ENCODE measurements at places on chromosomes 16 and 17.

DNA sequence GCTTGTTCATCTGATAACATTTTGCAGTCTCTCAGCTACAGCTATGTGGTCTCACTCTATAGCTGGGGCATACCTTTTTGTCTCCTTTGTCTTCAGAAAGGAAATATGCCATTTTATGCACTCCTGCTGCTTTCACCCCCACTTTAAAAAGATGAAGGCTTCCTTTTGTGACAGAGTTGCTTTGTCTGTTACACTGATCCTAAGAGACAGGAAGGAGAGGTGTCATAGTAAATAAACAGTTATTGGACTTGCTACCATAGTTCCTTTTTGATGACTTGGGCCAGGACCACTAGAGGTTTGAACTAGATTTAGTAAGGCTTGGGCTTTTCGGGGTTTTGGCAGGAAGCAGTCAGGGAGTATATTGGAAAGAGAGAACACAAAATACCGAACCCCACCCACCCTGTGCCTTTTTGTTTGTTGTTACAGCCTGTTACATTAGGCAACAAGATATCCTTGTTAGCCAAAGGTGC lies 1.8 kb upstream of the METTL9 start:
- no peak for DNase-seq

DNA sequence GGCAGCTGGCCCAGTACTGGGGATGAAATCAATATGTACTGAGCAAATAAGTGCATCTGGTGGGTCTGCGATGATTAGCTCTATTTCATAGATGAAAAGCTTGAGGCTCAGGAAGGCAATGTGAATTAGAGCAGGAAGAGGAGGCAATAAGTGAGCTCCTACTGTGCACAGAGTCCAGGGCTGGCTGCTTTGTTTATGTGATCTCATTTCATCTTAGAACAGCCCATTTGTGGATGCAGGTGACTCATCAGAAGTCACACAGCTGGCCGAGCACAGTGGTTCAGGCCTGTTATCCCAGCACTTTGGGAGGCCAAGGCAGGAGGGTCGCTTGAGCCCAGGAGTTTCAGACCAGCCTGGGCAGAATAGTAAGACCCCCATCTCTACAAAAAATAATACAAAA lies 7.1 kb downstream of the TMEM114 start:
- DNase-seq: no peak

- DNase-seq: no peak
These were observed 9.3 kb downstream of the PGAP3 start for GRCh38 chr17:39678340-39679116.

GRCh38 chr17:59405944-59406705 lies 74.7 kb downstream of the YPEL2 start:
- no peak for DNase-seq

- DNase-seq: no peak
These were observed 32.9 kb downstream of the PCTP start for GRCh38 chr17:55783684-55784245.

GRCh38 chr16:85455534-85455933 lies 157.6 kb upstream of the GSE1 start:
- DNase-seq: no peak

- no peak for DNase-seq
These were observed 17.9 kb downstream of the NME2 start for GRCh38 chr17:51184124-51184523.

DNA sequence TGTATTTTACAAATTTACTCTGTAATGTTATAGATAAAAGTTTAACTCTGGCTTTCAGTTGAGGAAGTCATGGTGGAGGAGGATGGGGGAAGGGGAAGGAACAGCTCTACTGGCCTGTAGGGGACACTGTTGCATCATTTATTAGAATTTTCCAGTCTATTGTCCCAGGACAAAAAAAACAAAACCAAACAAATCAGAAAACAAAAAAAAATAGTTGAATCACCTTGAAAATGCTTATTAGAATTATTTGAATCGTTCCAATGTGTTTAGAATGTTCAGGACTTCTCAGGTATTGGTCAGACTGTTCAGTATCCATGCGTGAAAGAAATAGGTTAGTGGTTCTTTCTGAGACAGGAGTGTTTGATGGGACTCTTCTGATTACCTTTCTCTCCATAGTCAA lies 242.0 kb downstream of the FTO start:
- no peak for DNase-seq

DNA sequence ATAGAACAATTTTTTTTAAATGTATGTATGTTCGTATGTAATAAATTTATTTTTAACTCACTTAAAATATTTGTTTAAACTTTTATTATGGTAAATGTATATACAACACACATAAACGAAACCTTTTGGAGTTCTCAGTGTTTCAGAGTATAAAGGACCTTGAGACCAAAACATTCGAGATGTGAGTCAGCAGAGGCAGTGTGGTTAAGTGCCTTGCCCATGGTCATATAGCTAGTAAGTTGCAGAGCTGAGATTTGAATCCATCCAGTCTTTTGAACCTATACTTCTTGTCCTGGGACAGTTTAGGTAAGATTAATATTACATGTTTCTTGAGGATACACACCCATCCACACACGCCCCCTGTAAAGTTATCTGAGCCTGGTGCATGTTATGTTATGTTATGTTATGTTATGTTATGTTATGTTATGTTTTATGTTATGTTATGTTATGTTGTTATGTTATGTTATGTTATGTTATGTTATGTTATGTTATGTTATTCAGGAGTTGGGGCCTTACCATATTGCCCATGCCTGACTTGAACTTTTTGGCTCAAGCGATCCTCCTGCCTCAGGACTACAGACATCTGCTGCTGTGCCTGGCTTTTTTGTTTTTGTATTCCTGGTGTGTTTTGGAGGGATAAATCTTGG lies 41.8 kb downstream of the TNRC6A start:
- peak; percentile 47 for DNase-seq

DNA sequence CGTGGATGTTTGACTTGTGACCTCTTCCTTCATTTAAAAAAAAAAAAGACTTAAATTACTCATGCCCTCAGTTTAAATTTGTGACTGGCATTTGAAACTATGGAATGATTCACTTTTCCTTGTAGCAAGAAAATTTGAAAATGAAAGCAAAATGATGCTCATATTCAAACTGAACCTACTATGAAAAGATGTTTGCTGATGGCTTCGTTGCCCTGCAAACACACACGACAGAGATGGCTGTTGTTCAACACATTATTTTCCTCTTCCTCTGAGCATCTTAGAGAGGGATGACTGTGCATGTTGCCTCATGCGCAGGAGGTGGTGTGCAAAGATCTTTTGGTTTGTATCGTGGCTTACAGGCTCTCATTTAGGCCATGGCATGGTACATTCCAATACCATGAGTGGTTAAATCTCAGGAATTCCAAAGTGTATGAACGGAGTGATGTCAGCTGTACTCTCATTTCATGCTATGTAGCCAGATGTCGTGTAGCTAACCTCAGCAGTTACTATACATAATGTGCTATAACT lies 164.5 kb downstream of the PRKCA start:
- peak; percentile 88 for DNase-seq

- DNase-seq: no peak
These were observed 18.4 kb downstream of the CNTNAP1 start for GRCh38 chr17:42700586-42701289.

- peak; percentile 62 for DNase-seq
These were observed at the start of gene PNMT for GRCh38 chr17:39667945-39668924. Gene PNMT (plus strand): TSS chr17:39668453. CDS start chr17:39668476, 23 bp downstream.

DNA sequence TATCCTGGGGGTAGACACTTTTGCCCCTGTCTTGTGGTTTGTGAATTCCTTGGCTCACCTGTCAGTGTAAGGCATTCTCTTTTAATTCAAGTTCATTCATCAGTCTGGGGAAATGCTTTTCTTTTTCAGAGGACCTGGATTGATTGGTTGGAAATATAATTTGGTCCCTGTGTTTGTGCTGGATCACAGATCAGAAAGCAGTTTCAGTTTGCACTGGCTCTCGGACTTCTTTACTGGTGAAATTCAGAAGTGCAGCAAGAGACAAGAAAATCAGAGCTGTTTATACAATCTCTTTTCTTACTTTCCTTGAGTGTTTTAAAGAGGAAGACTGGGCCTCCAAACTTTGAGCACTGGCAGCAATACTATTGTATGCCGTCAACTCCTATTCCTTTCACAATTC lies 161.8 kb upstream of the KCNJ16 start:
- no peak for DNase-seq

DNA sequence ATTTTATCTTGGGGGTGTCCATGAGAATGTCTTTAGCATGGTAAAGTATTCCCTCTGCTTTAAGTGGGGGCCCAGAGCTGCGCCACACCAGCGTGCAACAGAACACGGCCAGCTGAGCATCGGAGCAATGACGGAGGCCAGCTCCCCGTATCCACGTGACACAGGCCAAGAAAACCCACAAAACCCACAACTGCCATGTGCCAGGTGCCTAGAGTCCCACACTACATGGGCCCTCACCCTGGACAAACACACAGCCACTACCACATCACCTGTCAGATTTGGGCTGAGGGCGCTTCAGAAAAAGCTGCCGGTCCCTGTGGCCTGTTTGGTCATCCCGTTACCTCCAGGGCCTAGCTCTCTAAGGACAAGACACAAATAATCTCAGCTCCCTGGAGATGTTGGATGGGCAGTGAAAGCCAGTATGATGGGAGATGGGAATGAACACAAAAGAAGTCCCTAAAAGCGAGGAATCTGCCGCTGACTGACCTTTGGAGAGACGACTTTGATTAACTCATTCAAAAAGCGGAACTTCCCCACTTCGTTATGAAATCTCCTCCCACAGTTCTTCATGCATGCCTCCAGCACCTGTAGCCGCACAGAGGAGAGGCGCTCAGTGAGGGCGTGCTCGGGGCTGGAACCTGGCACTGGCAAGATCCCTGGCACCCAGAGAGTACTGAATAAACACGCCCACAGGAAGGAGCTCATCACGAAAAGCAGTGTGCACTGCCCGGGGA lies 17.1 kb downstream of the GGA3 start:
- DNase-seq: no peak

DNA sequence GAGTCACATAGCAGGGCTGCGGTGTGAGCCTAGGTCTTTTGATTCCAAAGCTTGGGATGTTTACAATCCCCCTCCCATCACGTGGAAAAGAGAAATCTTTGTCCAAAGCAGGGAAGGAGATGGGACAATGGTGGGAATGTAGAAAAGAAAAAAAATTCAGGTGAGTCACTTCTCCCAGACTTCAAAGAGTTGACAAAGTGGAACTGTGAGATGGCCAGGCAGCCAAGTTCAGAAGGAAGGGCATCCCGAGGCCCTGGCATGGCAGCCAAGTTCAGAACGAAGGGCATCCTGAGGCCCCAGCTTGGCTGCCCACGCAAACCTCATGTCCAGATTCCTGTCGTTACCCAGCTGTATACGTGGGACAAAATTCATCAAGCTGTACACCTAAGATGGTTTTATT lies 47.5 kb downstream of the FOXL1 start:
- no peak for DNase-seq

GRCh38 chr17:72587773-72588511 lies 467.1 kb downstream of the SOX9 start:
- no peak for DNase-seq

DNA sequence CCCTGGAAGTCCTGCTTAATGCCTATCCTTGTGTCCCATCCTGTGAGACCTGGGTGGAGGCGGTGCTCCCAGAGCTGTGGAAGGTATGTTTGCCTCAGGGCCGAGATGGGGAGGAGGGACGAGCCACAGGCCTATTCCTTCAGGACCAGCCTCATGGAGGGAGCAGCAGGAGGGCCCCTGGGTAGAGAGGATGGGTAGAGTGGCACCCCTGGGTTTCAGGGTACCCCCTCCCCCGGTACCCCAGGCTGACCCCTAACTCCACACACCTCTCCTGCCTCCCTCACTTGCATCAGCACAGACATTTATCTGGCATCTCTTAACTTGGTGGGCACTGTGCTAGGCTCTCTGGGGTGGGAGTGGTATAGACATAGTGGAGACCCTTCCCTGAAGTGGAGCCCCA lies 7.1 kb downstream of the ASB16 start:
- DNase-seq: no peak

DNA sequence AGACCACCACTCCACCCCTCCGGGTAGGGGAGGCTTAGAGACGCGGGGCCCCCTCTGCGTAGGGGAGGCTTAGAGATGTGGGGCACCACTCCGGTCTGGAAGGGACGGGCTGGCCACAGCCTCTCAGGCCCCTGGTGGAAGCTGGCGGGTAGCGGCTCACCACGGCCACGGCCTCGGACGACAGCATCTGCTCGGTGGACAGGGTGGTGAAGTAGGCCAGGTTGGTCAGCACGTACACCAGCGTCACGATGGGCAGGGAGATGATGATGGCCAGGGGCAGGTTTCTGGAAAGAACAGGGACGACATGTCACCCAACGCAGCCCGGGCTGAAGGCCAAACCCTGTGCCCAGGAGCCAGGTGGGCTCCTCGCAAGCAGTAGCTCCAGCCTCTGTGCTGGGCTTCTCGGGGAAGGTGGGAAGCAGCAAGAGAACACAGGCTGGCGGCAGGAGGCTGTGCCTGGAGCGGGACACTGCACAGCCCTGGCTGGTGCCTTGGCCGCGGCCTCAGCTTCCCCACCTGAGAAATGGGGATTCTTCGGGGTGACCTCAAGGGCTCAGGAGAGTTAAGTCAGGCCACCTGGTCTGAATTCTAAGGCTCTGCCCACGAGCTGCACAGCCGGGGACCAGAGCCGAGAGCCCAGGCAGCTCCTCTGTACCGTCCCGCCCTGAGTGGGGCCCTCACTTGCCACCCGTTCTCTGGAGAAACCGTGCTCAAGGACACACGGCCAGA lies 29.6 kb downstream of the SLC7A5 start:
- no peak for DNase-seq

DNA sequence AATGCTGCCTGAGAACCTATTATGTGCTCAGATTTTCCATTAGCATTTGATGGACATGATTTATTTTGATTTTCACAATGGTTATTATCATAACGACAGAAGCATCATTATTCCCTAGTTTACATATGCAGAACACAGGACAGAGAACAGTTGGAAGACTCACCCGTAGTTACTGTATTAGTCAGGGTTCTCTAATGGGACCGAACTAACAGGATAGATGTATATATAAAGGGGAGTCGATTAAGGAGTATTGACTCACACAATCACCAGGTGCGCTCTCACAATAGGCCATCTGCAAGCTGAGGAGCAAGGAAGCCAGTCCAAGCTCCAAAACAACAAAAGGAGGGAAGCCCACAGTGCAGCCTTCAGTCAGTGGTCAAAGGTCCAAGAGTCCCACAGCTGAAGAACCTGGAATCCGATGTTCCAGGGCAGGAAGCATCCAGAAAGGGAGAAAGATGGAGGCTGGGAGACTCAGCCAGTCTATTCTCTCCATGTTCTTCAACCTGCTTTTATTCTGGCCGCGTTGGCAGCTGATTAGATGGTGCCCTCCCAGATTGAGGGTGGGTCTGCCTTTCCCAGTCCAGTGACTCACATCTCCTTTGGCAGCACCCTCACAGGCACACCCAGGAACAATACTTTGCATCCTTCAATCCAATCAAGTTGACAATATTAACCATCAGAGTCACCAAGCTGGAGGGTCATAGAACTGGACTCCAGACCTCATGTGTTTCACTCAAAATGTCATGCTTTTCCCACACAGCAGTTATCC lies 92.7 kb upstream of the XYLT1 start:
- DNase-seq: no peak

GRCh38 chr17:21160401-21160800 lies 33.6 kb downstream of the DHRS7B start:
- DNase-seq: no peak
